ENCODE measurements at places on chromosomes 16 and 17.

DNA sequence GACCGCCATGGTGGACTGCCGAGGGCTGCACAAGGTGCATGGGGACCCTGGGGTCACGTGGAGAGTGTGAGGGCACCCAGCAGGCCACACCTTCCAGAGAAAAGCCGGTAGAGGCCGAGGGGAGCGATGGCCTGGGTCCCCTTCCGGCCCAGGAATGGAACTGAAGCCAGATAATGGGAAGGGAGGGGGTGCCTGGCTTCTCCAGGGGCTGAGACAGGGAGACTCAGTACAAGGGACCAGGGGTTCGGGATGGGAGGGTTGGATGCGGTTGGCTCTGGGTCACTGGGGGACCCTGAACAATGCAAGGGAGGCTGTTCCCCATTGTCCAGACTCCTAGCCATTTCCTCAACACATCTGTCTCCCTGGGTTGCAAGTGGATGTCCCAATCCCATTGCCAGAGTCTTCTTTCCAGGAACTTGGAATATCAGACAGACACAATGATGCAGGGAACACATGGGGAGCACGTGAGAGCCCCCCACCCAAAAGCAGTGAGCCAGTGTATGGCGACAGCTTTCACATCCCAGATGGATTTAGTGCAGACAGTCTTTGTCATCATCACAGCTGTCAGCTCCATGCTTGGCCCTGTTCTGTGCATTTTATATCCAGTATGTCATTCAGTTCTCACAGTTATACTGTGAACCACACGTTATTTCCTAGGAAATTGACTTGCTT, 23.6 kb upstream of the DNAI2 start:
- peak; percentile 78 for DNase-seq

GRCh38 chr16:17134586-17134985, 336.2 kb downstream of the XYLT1 start:
- no peak for DNase-seq

DNA sequence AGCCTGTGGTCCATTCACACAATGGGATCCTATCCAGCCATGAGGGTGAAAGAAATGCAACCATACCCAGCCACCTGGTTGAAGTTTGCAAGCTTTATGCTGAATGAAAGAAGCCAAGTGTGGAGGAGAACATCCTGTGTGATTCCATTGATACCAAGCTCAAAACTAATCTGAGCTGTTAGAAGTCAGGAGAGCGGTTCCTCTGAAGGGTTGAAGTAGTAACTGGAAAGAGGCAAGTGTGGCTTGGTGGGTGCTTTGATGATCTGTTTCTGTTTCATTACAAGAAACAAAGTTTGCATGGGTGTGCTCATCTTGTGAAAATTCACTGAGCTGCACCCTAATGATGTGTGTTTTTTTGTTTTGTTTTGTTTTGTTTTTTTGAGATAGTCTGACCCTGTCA, 99.4 kb downstream of the SALL1 start:
- no peak for DNase-seq

GRCh38 chr16:85536073-85536410, 77.1 kb upstream of the GSE1 start:
- peak; percentile 64 for DNase-seq

DNA sequence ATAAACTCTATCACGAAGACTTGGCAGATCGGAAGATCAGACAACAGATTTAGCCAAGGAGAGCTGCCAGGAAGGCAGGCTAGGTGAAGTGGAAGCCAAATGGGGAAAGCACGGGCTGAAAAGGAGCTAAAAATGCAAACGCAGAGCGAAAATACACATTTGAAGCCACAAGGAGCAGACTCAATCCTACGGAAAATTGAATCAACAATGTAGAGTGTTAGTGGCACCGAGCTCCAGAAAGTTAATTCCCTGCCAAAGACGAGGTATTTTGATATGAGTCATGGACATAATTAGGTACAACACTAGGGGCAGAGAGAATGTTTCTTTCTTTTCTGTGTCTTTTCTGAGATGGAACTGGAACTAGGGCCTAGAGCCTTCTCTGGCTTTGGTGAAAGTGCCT, 20.7 kb downstream of the GSG1L start:
- no peak for DNase-seq

DNA sequence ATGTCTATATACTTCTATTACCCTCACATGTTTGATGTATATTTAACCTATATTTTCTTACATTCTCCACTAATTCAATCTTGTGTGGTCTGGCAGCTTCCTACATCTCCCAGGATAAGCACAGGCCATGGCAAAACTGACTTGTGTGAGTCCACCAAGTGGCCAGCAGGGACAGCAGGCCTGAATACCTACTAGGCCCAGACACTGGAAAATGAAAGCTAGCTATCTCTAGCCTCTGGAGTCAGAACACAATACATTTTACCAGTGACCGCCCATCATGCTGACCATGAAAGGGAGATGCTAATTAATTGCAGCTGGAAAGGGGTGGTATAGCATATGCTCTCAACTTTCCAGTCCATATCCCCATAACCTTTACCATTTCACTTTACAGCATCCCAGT, 132.3 kb downstream of the PCTP start:
- DNase-seq = no peak

- DNase-seq = no peak
These were observed 4.1 kb downstream of the PDF start for GRCh38 chr16:69326172-69326873.

DNA sequence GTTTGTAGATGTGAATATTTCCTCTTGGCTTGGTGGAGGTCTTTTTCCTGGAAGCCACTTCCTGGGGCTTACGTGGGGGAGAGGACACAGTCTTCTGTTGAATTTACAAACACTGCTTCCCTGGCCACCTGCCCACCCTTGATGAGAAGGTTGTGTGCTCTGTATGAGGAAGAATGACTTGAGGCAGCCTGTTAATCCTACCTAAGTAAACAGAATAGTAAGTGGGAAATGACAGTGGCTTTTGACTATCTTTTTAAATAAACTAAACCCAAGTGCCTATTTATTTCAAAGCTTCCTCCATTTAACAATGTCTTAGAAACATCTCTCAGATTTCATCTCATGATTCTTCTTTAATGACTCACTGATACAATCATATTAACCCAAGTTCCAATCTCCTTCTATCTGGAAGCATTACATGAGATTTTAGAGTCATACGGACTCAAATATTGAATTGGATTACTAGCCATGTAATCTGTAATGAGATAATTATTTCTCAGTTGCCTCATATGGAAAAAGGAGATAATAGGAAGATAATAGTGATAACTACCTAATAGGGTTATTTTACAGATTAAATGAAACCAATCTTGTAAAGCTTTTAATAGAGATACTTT, 96.6 kb upstream of the SMIM36 start:
- peak; percentile 64 for DNase-seq

- DNase-seq = no peak
These were observed 7.5 kb upstream of the CCL1 start for GRCh38 chr17:34370376-34370996.

- peak; percentile 19 for DNase-seq
These were observed 6.8 kb downstream of the TBKBP1 start for GRCh38 chr17:47700471-47701449.

DNA sequence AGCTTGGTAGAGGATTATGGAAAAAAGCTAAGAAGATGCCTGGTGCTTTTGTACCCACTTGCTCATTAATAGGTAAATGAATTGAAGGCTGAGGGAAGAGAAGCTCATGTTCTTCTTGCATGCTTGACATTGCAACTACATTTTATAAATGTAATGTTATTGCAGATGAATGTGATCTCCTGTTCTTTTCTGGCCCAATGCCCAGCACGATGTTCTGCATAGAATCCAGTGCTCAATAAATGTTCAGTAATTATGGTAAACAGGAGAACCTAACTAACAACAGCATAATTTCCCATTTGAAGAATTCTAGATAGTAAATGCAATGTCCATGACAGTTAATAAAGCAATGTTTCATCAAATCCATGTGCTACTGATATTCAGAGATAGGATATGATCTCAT, 638.2 kb upstream of the SOX9 start:
- no peak for DNase-seq

- DNase-seq = no peak
These were observed 33.2 kb downstream of the CYTH1 start for GRCh38 chr17:78748730-78749317.

- DNase-seq = no peak
These were observed 724.9 kb upstream of the SOX9 start for GRCh38 chr17:71395901-71396300.

DNA sequence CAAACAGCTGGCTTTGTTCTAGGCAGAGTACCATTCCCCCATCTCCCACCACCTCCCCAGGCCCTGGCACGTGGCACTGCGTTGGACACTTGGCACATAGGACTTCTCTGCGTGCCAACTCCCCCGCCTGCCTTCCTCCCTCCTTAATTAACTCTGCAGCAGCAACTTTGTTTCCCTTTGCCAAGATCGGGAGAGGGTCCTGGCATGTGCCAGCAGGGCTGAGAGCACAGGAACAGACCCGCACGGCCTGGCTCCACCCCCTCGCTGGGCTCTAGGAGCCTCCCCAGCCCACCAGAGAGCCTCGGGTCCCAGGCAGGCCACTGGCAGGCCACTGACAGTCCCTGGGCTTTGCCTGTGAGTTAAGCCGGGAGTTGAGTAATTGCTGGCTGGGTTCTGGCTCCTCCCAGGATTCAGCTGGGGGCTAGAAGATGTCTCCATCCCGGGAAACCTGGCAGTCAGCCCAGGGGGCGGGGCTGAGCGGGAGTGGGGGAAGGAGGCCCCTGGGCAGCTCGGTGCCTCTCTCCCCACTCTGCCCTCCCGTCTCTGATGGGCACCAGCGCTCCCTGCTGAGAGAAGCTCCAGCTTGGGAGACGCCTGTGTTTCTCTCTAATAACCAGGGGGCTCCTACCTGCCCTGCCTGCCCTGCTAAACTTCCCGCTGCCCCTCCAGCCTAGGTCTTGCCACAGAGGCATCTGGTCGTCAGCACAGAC, 224.0 kb upstream of the TNRC6C start:
- DNase-seq = peak; percentile 94

DNA sequence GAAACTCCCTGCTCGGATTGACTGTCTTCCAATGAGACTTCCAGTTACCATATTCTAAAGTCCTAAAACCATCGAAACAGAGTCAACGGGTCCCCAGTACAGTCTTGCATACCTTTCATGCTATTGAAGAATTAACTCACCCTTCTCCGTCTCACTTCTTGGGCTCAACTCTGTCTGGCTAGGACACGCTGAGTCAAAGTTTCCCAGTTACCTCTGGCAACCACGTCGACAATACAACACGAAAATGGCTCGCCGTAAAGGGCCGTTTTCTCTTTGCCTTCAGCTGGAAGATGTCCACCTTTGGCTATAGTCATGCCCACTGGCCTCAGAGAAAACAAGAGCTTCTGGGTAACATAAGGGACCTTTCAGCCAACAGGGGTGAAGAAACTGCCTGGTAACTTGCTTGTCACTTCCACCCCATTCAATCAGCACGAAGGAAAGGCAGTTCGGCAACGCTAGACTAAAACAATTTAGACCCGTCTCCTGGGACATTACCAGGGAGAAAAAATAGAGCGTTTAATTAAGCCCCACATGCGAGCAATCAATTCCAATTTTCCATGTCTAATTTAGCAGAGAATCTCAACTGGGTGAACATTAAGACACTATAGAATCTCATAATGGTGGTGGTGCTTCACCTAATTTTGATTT, 21.5 kb downstream of the KCNG4 start:
- no peak for DNase-seq

DNA sequence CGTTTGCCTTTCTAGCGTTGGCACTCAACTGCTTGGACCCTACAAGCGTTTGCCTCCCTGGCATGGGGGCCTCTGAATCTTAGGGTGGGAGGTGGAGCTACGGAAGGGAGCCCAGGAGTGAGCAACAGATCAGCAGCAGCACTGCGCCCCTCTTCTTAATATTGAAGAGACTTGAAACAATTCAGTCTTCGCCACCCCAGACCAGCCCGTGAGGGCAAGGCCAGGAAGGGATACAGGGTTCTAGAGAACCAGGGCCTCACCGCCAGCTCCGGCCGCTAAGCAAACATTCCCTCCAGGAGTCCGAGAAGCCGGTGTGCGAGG, 1.5 kb upstream of the GPRC5C start:
- DNase-seq = no peak

- no peak for DNase-seq
These were observed 52.7 kb upstream of the KSR1 start for GRCh38 chr17:27403480-27404005.

DNA sequence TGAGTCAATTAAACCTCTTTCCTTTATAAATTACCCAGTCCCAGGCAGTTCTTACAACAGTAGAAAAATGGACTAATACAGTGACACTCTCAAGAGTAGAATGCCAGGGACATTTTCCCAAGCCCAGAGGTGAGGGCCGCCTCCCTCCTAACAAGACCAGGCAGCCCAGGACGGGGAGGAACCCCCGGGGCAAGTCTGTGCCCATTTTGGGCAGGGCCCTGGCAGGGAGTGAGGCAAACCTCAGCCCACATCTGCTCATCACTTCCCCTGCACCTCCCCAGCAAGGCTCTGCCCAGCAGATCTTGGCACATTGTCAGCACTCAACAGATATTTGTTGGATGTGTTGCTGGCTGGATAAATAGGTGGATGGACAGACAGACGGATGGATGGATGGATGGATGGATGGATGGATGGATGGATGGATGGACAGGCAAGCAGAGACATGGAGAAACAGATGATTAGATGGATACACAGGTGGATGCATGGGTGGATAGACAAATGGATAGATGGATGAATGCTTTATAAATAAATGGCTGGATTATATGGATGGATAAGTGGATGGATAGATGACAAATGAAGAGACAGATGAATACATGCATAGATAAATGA, 271.3 kb downstream of the PARN start:
- no peak for DNase-seq

GRCh38 chr17:36501351-36501750, 14.9 kb downstream of the ZNHIT3 start:
- DNase-seq = no peak

DNA sequence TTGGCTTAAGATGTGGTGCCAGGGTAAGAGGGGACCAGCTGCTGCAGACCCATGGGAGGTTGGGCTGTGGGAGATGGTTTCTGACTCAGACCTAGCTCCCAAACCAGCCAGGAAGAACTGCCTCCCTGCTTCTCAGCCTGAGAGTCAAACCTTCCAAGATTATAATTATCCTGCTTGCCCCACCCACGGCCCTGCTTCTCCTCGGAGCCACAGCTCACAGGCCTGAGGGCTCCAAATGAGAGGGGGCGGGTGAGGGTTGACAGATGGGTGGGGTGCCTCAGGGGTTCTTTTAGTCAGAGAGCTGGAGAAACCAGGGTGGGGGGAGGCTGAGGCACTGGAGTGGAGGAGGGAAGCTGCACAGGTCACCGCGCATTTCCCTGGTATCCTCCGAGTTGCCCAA, 28.7 kb upstream of the GRIN2A start:
- no peak for DNase-seq

DNA sequence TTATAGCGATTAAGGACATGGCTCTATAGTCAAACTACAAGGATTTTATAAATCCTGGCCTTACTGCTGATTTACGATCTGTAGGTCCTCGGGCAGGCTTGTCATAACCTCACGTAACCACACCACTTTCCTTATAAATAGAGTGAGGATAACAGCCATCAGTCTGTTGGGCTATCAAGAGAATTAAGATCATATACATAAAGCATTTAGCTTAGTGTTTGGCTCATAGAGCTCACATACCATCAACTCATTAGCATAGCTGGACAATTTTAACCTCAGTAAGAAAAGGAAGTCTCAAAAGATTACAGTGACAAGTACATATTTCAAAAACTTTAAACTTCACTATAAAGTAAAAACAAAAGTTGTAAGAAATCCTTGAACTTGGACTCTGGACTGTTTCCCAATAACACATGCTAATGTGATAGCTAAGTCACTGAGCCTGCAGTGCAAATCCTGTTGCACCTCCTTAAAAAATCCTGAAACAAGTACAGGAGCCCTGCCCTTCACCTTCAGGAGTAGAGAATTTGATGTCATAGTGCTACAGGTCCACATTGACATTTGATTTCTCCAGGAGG, 20.8 kb upstream of the CLEC3A start:
- no peak for DNase-seq

- no peak for DNase-seq
These were observed 1.4 kb upstream of the SLC22A31 start for GRCh38 chr16:89201439-89202377.

Data from left hindlimb (tissue), 1 donor.